ENCODE measurements at places on chromosomes 2 and 18.

- no peak for DNase-seq
Observed at GRCh38 chr18:6682437-6683111, 46.9 kb upstream of the ARHGAP28 start.

DNA sequence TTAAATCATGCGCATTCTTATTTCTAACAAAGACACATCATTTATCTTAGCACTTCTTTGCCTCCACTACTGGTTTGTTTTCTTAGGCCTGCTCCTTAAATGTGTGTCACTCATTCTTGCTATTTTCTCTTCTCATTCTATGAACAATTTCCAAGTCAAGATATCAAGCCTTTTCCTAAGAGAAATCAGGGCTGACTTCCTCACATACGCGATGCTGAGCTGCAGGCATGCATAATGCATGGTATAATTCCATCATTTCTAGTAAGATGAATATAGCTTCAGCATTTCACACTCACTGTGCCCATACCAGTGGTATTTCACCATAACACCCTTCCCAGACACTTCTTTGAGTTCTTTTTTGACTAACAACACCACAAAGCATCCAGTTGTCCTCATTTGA lies 838.9 kb upstream of the DDX18 start:
- DNase-seq, result no peak

DNA sequence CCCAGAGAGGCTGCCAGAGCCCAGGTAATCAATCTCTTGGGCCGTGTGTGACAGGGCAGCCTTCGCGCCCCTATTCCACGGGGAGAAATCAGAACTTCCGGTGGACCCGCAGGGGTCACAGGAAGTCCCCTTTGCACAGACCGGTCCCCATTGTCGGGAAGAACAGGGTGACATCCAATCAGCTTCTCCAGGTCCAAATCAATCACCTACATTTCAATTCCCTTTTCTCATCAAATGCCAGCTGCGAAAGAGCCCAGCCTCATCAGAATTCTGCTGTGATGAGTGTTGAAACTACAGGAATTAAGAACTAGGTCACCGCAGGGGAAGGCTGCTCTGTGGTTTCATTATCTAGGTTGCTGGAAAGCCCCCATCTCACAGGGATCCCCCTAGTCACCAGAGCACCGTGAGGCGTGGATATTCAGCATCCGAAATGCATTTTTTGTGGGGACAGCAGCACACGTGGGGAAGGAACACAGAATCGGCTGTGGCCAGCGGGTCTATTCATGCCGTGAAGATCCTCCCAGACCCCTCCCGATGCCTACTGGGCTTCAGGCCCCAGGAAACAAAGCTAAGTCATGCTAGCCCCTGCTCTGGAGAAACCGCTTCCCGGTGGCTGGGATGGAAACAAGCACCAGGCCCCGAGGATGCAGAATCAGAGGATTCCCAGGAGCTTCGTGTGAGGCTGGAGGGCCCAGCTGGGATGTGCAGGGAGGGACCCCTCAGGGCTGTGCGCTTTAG lies 193.7 kb upstream of the ID2 start:
- DNase-seq, result no peak

GRCh38 chr2:128271597-128271910 lies 47.1 kb downstream of the HS6ST1 start:
- DNase-seq, result no peak

- DNase-seq, result no peak
Observed at GRCh38 chr2:120991441-120991840, 255.8 kb downstream of the GLI2 start.

GRCh38 chr2:175030380-175031271 lies 25.4 kb upstream of the CHN1 start:
- DNase-seq, result no peak

DNA sequence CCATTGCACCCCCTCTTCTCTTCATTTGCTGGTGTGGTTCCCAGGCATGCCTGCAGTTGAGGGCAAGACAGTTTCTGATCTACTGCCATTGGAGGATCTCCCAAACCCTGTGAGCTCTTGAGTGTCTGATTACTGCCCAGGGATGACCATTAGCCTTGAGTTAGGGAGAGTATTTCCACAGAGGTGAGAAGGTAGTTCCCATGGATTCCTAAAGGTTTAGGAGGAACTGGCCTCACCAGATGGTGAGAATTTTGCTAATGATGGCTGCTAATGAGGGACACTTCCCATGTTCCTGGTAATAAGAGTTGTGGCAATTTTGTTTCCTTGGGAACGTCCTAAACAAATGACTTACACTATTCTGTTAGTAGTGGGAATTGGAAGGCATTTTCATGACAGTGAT lies 42.5 kb downstream of the PTPRM start:
- DNase-seq, result no peak

DNA sequence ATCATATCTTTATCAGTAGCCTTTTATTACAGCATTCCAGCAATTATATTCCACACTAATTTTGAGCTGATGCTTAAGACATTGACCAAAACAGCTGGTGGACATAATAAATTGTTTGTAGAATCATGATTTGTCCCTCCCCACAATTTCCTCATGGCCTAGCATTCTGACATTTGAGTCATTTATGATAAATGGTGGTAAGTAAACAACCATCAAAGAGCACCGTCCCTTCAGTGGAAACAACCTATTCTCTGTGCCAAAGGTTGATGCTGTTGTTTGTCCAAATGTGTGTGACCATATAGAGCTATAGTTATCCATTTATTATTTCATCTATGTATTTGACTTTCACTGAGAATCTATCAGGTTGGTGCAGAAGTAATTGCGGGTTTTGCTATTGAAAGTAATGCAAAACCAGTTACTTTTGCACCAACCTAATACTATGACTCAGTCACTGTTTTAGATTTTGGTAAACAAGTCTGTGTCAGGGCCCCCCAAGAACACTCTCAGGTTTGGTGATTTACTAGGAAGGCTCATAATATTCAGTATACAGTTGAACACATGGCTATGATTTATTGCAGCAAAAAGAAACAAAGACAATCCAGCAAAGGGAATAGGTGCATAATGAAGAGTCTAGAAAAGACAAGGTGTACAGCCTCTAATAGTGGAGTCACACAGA lies 608.7 kb upstream of the REG3G start:
- DNase-seq, result no peak

GRCh38 chr2:202152104-202152715 lies 79.2 kb downstream of the KIAA2012 start:
- no peak for DNase-seq

DNA sequence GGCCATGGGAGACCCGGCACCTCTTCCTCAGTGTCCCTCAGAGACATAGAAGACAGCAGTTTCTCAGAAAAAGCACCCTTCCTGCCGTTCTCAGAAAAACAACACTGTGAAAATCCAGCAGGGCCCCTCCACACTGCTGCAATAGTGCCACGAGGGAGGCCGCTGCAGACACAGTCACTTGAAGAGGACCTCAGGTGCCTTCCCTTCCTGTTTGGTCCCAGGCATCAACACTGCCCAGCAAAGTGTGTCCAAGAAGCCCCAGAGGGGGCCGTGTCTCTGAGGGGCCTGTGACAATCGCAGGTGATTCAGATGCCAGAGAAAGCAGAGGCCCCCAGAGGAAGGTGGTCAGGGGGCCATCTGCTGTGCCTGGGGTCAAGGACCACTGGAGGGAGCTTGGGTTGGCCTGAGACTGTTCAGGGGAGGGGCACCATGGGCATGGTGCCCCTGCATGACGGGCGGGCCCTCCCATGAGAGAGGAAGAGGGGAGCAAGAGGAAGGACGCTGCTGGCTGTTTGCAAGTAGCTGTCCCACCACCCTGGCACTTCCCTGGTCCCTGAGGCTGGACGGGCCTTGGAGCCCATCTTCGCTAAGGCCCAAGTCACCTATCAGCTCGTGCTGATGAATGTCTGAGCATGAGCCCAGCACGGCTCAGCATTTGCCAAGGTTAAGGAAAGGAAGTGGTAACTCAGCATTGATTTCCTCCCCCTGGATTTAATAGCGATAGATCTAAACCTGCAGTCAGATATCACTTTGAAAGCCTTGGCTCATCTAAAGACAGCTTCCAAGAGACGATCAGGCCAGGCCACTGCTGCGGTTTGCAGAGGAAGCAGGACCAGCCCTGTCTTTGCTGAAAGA lies 9.1 kb downstream of the TWIST2 start:
- no peak for DNase-seq

GRCh38 chr18:3453540-3454364 lies 3.8 kb downstream of the TGIF1 start:
- no peak for DNase-seq

- no peak for DNase-seq
Observed at GRCh38 chr2:70728128-70728527, 39.9 kb downstream of the ADD2 start.

DNA sequence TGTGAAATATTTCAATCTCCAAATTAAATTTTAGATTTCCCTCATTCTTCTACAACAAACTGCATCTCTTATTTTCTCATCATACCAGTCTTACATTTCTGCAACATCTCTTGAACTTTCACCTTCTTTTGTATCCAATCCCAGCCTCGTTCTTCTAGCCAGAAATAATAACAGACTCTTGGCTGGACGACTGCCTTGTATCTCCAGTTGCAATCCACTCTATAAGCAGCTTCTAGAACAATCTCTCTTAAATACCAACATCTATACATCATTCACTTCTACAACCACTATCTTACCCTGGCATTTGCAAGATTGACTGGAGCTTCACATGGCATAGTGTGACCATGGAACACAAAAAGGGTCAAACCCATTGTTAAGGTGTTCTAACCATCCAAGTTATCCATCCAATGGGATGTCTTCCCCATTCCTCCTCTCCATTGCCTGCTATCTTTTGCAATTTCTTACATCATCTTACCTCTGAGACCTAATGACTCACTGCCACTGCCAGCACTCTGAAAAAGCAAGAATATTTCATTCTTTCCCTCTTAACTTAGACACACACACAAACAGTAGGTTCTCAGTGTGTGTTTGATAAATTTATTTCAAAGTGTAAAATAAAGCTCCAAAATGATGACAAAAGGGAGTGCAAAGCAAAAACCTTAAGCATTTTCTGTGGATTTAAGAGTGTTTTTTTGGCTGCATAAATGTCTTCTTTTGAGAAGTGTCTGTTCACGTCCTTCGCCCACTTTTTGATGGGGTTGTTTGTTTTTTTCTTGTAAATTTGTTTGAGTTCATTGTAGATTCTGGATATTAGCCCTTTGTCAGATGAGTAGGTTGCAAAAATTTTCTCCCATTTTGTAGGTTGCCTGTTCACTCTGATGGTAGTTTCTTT lies 145.6 kb downstream of the METTL4 start:
- DNase-seq, result no peak

- DNase-seq, result no peak
Observed at GRCh38 chr2:144548088-144548487, 28.2 kb upstream of the ZEB2 start.

DNA sequence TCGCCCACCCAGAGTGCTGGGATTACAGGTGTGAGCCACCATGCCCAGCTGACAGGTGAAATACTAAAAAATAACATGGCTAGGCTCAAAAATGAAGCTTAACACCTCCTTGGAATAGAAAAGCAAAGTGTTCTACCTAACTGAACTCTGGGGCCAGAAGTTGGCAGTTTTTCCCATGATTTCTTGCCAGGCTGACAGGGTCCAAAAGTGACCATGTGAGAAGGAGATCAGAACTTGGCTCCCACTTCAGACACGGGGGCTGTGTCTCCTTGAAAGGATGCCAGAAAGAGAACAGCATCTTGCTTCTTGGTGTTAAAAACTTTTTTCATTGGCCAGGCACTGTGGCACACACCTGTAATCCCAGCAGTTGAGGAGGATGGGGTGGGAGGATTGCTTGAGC lies 47.0 kb downstream of the BMPR2 start:
- no peak for DNase-seq

DNA sequence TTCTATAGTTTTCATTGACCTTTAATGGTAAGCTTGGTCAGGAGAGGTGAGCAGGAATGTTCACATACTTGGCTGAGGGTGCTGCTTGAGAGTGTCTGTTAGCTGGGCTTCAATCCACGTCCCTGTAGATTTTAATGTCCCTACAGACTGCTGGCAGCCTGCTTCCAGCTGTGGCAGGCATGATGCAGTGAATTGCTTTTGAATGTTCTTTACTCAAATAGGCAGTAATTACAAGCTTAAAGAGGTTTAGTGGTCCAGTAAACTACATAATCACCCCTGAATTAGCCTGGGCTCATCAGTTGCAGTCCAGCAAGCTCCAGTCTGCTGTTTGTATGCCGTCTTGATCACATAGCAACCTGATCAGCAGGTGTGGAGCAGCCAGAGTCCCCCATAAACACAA lies 102.1 kb downstream of the MEIS1 start:
- DNase-seq, result peak; percentile 100

- DNase-seq, result no peak
Observed at GRCh38 chr2:3650140-3650920, 7.7 kb upstream of the ALLC start.

- no peak for DNase-seq
Observed at GRCh38 chr2:201888426-201888800, 82.1 kb downstream of the CDK15 start.

- no peak for DNase-seq
Observed at GRCh38 chr2:187988348-187988747, 303.3 kb upstream of the GULP1 start.

DNA sequence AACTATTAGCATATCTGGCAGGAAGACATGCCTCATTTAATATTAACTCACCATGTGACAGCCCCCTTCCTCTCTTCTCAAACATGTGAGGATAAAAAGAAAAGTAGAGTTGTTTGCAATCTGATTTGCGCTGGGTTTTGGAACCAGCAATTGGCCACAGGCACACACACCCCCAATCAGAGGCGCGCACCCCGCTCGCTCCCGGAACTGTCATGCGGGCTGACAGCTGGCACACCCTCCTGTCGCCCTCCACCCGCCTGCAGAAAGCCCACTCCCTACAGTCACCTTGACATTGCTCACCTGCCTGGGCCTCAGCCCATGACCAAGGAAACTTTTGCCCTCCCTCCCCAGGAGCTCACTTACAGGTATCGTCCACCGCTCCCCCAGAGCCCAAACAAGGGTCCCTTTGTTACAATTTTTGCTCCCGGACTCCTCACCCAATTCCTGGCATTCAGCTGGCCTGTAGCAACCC lies 1.1 kb downstream of the COBLL1 start:
- no peak for DNase-seq

DNA sequence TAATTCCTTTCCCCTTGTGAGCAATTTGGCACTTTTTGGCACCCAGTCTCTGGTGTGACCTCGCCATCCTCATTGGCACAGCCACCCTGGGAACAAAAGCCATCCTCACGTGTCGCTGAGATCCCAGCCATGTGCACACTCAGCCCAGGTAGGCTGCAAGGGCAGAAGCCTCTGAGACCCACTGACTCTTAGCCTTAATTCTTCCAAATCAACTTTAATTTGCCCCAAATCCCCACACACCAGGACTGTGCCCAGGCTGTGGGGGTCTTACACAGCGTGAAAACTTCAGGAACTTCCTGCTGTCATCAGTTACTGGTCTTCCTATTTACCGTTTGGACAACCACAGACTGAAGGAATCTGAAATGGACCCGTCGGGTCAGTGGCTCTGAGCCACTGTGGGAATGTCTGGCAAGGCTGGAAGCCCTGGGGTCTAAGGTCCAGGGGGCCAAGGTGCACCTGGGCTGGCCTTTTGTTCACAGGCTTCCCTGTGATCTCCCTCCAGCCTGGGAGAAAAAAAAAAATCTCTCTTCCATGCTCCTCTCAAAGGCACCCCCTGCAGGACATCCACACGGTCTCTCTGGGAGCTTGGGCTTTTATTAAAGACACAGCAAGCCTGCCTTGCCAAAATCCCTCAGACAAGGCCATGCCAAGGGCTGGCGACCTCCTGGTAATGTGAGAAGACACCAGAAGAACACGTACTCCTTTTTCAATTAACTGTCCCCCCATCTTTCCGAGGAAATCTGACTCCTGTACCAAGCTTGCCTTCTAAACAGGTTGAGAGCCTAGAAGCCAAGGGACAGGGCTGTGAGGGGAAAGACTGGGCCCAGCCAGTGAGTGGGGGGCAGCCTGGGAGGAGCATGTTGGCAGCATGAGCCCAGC lies 42.1 kb upstream of the LAPTM4A start:
- DNase-seq, result no peak

All from NCI-H1417 treated with DMSO at 0.1 percent for 48 hours (cell line).